Hematopoietic multipotent progenitor cell treated with erythropoietin and hydrocortisone succinate and interleukin-3 and kit ligand, for 6 days (in vitro differentiated cells): ENCODE measurements at places on chromosomes 16 and 17.

GRCh38 chr17:47882247-47882646 lies 13.8 kb upstream of the SP2 start:
- no peak for DNase-seq

DNA sequence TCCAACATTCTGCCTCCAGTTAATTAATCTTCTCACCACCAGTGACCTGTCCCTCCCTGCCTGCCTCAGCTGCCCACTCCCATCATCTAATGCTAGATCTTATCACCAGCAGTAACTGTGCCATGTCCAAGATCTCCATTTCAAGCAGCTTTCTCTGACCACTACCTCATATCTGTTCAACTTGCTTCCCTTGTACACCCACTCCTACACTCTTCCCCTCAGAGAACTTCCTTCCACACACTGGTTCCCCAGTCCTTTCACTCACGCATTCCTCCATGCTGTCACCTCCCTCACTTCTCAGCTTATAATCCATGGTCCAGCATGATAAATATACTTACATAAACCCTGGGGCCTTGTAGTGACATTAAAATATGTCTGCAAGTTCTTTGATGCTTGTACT lies 31.8 kb upstream of the DYNLL2 start:
- DNase-seq = no peak

DNA sequence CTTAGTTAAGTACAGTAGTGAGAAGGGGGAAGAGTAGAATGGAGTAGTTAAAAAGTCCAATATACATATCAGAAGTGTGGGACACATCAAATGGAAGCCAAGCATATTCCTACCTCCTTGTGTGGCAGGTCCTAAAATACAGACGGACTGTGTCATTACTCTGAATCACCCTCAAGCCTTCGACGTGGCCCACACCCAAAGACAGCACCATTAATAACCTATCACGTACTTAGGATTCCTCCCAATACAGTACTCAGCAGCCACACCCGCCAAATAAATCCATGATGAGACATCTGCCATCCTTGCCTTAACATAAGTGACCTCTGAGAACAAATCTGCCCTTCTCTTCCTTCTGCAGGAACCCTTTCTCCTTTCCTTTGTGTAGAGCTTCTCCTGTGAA lies 38.9 kb downstream of the UBE2G1 start:
- no peak for DNase-seq

- DNase-seq = no peak
These were observed 5.8 kb downstream of the PIGQ start for GRCh38 chr16:575354-576196.

- DNase-seq = no peak
These were observed 441.9 kb downstream of the CDH13 start for GRCh38 chr16:83068686-83069085.
